ENCODE measurements at places on chromosomes 6 and 20.

DNA sequence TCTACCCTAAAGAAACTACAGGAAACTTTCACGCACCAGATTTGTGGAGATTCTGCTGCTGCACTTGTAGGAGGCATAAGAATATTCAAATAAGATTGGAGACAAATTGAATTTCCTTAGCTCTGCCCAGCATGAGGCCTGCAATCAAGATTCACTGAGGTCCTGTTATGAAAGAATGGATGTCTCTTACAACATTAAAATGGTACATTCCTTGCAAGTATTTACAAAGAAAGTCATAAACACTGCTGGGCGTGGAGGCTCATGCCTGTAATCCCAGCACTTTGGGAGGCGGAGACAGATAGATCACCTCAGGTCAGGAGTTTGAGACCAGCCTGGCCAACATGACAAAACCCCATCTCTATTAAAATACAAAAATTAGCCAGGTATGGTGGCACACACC lies 74.0 kb upstream of the MAP3K4 start:
- no peak for DNase-seq

- no peak for DNase-seq
These were observed 69.4 kb downstream of the SNX9 start for GRCh38 chr6:157892363-157892877.

DNA sequence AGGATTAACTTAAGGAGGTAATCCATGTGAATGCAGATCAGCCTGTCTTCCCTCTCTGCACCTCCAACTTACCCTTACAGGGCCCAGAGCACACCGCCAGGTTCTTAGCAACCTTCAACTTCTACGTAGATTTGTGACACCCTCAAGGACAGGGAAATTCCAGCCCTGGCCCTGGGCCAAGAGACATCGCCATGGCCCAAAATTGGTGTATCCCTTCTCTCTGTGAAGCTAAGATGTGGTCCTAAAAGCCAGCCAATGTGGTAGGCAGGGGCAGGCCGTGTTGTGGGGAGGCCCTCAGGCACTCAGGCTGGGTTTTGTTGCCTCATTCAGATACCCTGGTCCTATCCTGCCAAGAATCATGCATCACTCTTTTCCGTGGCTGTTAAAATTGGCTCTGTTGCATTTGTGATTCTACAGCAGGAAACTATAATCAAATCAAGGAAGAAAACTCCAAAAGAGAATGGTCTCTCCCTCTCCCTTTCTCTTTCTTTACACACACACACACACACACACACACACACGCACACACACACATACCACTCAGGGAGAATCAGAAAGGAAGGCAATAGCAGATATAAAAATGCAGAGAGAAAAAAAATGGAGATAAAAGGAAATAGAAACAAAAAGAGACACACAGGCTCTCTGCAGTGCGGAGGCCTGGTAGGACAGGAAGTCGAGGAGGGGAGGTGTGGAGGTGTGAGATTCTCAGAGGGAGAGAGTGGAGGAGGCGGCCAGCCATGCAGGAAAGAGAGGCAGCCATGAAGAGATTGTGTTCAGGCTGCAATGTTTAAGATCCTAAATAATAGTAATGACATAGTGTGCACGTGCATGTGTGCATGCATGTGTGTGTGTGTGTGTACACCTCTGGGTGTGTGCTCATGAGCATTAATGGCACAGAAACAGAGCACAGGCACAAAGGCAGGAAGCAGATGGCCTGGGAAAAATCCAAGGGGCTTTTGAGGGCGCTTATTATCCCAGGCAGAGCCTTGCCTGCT lies 201.8 kb upstream of the LRFN2 start:
- no peak for DNase-seq

DNA sequence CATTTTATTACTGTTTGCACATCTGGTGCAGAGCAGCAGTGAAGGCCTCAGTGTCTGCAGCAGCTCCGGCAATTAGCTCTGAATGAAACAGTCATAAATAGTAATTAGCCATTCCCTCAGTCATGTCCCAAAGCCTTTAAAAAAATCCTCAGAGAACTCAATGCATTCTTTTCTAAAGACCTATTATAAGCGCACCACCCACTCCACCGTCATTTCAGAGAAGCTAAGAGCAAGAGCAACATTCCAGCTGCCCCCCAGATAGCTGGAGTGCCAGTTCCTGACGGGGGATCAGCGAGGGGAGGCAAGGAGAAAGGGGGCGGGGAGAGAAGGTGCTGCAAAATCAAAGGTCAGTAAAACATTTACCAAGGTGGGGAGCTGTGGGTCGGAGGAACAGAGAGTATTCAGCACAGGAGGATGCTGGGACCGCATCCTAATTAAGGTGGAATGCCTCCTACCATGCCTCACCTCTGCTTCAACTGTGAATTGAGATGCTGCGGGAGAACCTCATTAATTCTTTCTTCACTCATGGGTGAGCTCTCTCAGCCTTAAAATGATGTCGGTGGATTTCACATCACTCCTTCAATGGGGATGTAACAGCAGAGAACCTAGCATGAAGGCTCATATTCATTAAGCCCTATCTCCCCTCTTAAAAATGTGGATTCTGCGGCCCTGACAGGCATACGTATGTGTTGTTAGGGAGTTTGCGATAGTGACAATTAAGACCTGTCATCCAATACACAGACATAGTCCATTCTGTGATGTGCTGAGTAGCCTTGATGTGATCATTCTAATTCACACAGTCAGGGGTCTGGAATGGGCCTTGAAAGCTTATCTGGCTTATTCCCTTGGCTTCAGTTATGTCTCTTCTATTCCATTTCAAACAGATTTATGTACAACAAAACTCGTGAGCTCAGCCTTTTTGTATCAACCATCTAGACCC lies 469.5 kb upstream of the NRSN1 start:
- DNase-seq: no peak

DNA sequence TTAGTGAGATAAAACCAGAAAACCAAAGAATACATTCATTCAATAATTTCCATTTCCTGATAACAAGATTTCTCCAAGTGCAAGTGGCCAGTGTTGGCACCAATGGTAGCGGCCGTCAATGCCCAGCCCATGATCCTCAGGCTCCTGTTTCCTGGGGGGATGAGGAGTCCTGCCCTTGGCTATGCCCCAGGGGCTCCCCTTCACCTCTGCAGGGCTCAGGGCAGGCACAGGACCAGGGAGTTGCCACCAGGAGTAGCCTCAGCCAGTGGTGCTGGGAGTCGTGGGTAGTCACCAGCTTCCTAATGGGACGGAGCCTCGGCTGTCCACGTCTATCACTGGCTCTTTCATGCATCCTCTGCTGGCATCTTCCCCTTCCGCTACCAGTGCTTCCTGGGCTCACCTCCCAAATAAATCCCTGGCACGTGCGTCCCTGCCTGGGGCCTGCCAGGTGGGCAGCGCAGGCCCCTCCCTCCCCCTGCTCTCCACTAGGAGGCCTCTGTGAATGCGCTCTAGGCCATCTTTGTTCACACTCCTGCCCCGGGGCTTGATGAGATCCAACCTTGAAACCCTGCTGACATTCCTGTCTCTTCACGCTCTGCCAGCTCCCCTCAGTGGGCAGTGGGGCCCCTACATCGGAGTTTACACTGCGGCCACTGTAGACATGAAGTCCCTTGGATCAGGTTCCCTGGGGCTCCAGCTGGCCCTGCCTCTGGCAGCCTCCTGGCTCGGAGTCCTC lies 215.7 kb downstream of the SYNDIG1 start:
- no peak for DNase-seq

All from testis (tissue), 5 donors.